ENCODE measurements at places on chromosomes 13 and 19.
A peak's percentile ranks its signal among the peaks of the same experiment; 100 is the strongest.

- no peak for DNase-seq
Observed at GRCh38 chr19:47274891-47275761, 441 bp downstream of the INAFM1 start.

GRCh38 chr13:48561466-48562235 is 28.8 kb upstream of the RCBTB2 start:
- no peak for DNase-seq

DNA sequence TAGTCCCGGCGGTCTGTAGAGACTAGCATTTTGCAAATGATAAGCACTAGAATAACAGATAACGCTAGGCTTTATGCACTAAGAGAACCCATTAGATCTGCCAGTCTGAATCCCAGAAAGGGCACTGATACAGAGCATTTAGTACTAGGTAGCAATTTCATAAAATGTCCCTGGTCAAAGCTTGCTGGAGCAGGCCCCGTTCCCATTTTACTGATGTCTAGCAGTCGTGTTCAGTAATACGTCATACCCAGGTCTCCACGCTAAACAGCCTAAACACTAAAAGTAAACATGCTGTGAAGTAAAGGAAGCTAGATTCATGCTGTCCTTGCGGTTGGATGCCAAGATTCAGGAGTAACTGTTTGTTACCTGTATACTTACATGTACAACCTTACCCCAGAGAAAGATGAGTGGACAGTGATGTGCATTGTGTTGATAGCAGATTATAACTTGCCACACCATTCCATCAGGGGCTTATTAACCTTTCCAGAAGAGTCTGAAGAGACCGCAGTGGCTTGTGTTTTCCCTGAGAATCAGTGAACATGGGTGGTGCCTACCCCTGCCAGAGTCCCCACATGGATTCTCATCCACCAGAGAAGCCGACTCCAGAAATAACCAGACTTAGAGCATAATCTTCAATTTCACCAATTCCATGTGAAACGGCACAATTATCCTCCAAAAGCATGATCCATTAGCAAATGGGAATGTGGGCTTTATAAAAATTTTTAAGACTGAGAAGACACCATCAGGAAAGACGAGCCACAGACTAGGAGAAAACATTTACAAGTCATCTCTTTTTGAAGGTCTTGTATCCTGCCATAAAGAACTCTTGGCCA is 3.4 kb upstream of the RPS11 start:
- DNase-seq, result no peak

DNA sequence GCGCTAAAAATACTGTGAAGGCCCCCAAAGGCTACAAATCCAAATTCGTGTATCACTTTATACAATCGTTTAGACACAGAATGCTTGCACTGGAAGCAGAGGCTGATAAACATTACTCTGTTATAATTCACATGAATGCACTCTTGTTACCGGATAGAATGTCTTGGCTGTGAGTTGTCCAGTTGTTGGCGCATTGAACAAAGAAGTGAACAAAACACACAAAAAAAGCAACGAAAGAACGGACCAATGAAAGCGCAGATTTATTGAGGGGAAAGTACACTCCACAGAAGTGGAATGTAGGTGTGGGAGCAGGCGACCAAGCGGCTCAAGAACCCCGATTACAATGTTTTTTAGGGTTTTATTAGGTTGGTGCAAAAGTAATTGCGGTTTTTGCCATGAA is 529 bp upstream of the ZNF418 start:
- DNase-seq, result no peak

DNA sequence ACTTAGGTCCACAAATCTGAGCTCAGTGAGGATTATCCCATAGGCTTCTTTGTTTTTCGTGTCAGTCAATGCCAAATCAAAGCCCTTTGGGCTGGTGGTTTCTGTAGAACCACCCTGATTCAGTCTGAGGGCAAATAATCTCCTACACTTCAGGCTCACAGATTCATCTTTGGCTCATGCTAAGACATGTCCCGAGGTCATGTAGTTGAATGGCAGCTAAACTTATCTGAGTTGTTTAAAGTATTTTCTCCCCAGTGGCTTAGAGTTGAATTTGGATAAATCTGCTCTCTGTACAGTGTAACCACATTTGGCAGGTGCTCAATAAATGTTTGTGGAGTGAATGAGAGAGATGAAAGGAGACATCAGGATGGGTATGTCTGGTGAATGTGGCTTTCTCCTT is 13.1 kb upstream of the SLC25A42 start:
- no peak for DNase-seq

GRCh38 chr13:112060282-112060830 is 6.6 kb upstream of the SOX1 start:
- DNase-seq, result no peak

DNA sequence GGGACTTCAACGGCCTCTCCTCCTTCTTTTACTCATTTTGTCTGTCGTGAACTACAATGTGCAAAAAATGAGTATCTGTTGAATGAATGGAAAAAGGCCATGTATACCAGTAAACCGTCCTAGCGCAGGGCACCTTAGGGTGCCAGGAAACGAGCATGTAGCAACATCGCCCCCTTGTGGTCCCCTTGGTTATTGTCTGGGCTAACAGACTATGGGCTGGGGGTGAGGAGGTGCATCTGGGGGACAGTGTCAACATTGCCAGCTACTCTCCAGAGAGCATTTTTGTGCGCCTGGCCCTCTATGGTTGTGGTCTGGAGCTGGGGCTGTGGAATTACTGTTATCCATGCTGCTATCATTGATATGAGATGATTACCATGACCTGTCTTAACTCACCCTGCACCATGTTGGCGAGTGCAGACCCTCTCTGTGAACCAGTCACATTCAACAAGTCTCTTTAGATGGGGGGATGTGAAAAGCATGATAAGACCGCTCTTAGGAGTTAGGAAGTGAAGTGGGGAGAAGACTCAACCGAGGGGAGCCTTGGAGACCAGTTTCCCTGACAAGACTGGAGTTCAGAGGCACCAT is 22.8 kb upstream of the SIGLEC11 start:
- DNase-seq, result no peak

- no peak for DNase-seq
Observed at GRCh38 chr13:28497143-28497876, 2.4 kb upstream of the FLT1 start.

- peak; percentile 7 for DNase-seq
Observed at GRCh38 chr13:78978381-78978998, 319.5 kb upstream of the OBI1 start.

Measured in AG04449 (cell line).